ENCODE measurements at places on chromosomes 2 and 18.

- no peak for DNase-seq
Measured at GRCh38 chr2:99819766-99820165, 322.6 kb downstream of the AFF3 start.

DNA sequence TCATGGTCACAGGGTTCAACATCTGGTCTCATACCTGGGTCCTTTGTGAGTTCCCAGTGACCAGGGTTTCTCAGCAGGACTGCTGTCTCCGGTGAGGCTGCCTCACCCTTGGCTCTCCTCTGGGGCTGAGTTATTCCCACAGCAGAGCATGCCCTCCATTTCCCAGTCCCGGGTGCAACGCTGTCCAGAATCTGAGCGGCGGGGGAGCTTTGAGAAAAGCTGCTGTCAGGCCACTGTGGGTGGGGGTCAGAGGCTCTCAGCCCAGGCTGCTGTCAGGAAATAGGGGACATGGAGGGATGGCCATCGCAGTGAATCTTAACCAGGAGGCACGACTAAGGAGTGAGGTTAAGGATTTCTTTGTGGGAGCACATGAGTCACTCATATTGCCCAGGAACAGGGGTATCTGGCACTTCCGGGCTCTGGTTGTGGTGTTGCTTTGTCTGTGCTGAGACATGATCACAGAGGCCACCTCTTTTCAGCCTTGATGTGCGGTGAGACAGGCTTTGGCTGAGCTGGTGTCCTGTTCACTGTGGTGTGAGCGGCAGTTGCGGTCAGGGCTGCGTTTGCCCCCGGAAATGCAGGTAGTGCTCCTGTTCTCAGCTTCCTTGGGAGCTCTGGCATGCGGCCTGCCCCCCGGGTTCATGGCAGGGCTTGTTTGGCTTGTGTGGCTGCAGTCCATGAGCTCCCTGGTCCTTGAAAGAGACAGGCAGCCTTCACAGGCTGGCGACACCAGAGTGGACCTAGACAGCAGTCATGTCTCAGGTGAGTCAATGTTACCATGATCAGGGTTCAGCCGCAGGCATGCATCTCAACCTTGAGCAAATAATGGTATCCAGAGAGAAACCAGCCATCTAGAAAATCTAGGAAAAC lies 310.7 kb upstream of the MYT1L start:
- DNase-seq: no peak

GRCh38 chr2:131828164-131828561 lies 300.5 kb downstream of the CCDC74A start:
- DNase-seq: no peak

- DNase-seq: no peak
Measured at GRCh38 chr2:70471129-70471528, 82.5 kb downstream of the TGFA start.

- no peak for DNase-seq
Measured at GRCh38 chr2:105426626-105427292, 27.9 kb upstream of the FHL2 start.

DNA sequence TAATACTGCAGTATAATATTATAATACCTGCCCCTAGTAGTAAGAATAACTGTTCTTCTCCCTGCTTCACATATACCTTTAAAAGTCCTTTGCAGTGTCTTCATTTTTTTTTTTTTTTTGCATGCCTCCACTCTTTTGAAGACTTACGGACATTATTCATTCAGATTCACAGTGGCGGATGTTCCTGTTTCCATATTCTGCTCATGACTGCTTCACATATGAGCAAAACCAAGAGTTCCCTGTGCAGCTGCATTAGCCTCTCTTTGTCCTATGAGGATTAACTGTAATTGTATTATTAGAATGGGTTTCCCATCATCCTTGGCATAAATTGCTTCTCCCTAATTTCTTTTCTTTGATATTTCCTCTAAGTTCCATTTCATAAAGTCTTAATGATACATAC lies 12.8 kb downstream of the IL18RAP start:
- DNase-seq: no peak

All from Caco-2 (cell line).